ENCODE measurements at places on chromosomes 13 and 19.
A peak's percentile ranks its signal among the peaks of the same experiment; 100 is the strongest.

DNA sequence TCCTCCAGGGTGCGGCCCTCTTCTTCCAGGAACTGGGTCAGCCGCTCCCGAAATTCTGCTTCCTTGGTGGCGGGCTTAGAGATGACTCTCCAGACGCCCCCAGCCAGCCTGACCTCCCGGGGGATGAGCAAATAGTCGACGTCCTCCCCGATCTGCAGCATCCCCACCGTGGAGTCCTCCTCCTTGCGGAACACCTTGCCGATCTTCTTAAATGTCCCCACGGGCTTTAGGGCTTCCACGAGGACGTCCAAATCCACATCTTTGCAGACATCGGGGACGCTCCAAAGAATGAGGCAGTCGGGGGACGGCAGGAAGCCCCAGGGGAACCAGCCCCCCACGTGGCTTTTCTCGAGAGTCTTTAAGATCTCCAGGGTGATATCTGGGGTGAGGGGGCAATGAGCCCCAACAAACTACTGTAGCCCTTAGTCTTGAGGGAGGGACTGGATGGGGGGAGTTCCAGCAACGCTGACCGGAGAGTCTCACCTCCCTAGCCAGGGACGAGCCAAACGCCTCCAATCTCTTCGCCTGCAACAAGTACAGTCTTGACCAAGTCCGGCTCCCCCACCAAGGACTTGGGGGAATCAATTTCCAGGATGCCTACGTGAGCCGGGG lies 608 bp downstream of the CCDC8 start:
- DNase-seq = no peak

DNA sequence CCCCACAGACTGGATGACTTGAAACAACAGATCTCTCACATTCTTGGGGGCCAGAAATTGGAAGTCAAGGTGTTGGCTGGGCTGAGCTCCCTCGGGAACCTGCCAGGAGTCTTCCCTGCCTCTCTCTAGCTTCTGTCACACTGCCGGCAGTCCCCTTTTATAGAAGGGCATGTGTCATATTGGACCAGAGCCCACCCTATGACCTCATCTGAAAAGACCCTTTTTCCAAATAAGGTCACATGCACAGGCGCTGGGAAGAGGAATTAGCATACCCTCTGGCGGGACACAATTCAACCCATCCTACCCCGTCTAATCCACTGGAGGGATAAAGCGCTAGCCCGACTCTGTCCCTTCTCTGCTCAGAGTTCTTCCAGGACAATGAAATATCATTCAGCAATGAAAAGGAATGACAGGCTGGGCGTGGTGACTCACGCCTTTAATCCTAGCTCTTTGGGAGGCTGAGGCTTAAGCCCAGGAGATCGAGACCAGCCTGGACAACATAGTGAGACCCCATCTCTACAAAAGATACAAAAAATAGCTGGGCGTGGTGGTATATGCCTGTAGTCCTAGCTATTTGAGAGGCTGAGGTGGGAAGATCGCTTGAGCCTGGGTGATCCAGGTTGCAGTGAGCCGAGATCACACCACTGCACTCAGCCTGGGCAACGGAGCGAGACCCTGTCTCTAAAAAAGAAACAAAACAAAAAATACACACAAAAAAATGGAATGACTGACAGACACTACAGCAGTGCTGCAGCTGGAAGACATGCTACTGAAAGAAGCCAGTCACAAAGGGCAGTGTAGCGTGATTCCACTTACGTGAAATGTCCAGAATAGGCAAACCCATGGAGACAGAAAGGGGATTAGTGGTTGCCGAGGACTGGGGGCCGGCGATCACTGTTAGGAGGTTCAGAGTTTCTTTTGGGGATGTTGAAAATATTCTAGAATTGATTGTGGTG lies 28.5 kb downstream of the MEIS3 start:
- peak; percentile 10 for DNase-seq

DNA sequence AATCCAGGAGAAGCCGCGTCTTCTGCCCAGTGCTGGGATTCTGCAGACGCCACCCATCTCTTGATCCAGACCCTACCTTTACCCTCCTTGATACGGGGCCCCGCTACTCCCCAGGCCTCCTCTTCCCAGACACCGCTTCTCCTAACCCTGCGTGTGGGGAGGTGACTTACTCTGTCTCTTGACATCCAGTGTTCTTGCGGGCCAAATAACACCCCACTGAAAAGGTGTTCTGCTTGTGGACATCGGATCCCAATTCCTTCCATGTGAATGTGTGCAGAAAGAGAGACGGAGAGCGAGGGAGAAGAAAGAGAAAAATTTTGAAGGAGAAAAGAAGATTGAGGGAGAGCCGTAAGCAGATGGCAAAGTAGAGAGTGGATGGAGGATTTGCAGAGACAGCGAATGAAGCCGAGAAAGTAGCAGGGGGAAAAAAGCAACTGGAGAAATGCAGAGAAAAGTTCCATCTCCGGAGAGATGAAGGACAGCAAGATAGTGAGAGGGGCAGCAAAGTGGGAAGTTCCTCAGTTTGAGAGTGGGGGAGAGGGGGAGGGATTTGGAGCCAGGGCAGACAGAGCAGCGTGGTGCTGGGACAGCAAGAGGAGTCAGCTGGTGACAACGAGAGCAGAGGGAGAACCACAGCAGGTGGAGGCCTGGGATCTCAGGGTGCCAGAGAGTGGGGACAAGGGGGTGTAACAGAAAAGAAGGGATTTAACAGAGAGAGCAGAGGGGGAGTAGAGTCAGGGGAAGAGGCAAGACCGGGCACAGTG lies 814 bp downstream of the ZNF480 start:
- no peak for DNase-seq

DNA sequence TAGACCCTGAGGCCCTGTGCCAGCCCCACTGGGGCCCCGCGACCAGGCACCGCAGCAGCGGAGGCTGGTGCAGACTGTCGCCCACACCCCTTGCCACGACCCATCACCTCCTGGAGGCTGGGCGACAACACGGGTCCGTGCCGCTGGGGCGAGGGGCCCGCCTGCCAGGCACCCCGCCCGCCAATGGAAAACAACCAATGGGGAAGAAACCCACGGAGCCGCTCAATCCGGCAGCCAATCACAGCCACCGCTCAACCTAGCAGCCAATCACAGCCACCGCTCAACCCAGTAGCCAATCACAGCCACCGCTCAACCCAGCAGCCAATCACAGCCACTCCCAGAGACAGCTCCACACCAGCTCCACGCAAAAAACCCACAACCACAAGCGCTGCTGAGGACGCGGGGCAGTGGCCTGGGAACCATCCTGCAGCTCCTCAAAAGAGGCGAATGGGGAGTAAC lies 29.7 kb downstream of the GPX4 start:
- DNase-seq = no peak

DNA sequence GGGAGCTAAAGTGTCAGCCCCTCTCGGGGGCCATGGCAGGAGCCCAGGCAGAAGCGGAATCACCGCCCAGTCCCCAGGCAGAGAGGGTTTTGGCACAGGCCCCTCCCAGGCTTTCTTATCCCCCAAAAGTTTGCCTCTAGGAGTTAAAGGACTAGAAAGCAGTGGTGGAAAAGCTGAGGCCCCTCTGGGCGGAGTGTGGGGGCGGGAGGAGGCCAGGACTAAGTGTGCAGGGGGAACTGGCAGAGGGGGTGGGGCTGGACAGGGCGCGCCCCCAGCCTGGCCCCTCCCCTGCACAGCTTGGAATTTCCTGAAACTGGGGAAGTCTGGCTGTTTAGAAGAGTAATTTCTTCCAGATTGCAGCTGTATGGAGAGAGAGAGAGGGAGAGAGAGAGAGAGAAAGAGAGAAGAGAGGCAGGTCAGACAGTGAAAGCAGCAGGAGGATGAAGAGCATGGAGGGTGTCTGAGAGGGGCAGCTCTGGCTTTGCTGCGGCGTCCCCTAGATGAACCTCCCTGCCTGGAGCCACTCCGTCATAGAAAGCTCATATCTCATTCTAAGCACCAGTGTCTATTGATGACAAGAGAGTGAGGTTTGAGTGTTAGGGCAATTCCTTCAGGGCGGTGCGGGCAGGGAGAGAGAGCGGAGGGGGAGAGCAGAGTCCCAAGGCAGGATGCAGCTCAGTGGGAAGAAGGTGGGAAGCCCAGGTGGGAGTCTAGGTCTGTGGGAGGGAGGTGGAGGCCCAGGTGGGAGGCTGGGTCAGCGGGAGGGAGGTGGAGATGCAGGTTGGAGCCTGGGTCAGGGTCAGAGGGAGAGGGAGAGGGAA lies at the start of gene CDC42EP5:
Gene CDC42EP5, minus strand, starts transcription at position 226 of the 821 bp plus-strand sequence. CDS start 7,749 bp downstream, outside the sequence.
- DNase-seq = no peak

- no peak for DNase-seq
Measured at GRCh38 chr19:48698046-48698445, 2.3 kb downstream of the FUT2 start.

- no peak for DNase-seq
Measured at GRCh38 chr19:56423985-56424353, 19.8 kb downstream of the ZNF583 start.

Measured in NCI-H446 (cell line).